SK-N-SH treated with all-trans-retinoic acid at 6 μM for 48 hours (cell line): ENCODE measurements at places on chromosomes 1 and 21.
A peak's percentile ranks its signal among the peaks of the same experiment; 100 is the strongest.

GRCh38 chr1:204075890-204076846 is 3.3 kb downstream of the SOX13 start:
- ATAC-seq: no peak

DNA sequence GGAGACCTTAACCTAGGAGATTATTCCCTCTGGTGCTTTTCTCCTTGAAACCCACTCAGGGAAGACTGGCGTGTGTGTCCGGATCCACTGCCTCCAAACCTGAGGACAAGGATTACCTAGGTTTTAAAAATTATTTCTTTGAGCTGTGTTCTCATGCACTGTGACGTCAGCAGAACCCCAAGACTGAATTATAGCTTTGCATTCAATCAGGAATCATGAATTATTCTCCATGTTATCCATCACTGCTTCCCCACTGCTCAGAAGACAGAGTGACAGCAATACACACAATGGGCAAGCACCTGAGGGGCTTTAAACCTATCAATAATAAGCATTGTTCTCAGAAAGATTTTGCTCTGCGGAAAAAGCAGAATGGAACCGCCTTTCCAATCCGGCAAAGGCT is 253.2 kb upstream of the FOXD3 start:
- ATAC-seq: no peak

- ATAC-seq: no peak
These were observed 255.8 kb downstream of the RHOU start for GRCh38 chr1:228990906-228991569.

- ATAC-seq: no peak
These were observed 76.0 kb upstream of the ZBTB40 start for GRCh38 chr1:22375601-22376000.

- no peak for ATAC-seq
These were observed 140.8 kb upstream of the RAB4A start for GRCh38 chr1:229130028-229130668.

DNA sequence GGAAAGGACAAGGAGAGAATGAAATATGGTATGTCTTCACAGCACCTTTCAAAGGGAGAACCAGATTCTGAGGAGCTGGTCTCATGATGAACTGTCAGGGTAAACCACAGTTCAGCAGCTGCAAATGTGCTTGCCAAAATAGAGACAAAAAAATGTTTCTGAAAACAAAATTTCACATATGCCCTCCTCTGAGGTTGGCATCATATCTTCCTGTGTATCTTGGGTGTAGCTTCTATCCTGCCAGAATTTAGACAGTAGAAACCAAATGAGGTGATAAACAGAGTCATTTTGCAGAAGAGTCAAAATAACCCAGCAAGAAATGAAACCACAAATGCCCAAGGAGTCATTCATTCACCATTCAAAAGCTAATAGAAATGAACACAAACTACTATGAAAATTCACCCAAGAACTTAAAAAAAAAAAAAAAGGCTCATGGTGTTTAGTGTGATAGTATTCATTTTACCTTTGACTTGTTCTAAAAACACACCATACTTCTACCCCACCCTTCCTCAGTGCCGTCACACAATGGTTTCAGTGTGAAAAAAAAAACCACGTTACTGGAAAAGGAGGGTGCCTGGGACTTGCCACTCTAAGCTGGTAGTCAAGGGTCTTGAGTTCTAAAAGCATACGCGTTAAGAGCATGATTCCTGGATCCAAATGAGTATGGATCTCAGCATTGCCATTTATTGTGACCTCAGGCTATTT is 18.5 kb downstream of the SELL start:
- no peak for ATAC-seq

- no peak for ATAC-seq
These were observed 142.1 kb downstream of the DHRS3 start for GRCh38 chr1:12475947-12476346.

DNA sequence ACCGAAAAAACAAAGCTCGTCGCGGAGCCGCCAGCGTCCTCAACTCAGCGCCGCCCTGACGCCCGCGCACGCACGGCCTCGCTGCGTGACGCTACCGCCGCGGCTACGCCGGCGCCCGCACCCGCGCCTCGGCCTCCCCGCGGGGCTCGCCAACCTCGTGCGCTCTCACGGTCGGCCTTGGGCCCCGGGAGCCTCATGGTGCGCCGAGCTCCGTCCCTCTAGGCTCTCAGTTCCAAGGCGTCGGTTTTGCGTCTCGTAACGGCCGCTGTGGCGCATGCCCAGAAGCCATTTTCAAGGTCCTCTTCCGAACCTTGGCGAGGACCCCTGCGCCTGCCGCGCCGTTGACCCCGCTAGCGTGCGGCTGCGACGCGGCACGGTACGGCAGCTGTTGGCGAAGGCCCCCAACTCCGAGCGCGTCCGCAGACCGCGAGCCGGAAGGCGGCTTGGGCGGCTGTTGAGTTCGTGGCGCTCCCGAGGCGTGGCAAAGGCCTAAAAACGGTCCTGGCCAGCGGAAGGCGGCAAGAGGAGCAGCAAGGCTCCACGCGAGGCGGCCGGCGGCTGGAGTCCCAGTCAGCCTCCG is at the start of gene HENMT1:
HENMT1 (minus strand) TSS at position 64 of the 580 bp plus-strand sequence. CDS start 1,209 bp downstream, outside the sequence.
- peak; percentile 43; the same call in 2 of the 3 replicates for ATAC-seq

DNA sequence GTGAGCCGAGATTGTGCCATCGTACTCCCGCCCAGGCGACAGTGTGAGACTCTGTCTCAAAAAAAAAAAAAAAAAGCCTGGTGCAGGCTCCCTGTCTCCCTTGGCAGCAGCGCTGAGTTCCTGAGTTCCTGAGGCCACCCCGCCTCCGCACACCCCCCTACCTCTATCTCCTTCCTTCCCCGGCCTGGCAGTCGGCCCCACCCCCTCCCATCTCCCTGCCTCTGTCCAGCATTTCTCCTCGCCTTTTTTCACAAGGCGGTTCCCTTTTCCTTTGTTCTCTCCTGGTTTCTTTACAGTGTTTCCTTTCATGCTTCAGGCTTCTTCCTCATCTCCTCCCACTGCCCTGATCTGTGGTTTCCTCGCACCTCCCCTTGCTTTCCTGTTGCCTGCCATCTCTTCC is 2.7 kb downstream of the RORC start:
- peak; percentile 44 for ATAC-seq

DNA sequence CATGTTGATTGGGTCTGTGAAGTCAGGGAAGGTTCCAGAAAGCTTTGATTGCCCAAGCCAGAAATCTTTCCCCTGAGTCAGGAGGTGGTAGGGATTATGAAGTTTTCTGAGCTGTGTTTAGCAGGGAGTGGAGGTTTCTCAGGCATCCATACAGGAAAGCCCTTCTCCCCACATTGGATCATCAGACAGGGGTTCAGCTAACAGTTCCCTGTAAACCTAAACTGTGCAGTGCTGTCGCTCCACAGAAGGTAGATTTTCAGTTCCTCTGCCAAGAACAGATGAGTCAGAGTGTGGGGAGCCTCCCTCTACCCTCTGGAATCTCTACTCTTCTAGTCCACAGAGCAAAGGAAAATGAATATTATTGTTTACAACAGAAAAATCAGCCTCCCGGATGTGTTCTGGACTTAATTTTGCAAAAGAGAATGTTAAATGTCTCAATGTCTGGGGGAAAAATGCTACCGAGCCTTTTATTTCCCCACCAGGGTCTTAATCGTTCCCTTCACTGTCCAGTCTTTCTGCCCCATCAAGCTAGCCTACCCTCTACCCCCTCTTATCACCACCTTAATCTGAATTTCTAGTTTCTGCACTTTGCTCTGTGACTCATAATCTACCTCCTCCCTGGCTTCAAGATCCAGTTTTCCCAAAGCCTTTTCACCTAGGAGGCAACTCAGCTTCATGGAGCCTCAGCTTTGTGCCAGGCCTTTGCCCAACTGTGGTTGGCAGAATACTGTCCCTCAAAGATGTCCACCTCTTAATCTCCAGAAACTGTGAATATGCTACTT is 355.6 kb downstream of the PRDM2 start:
- no peak for ATAC-seq

GRCh38 chr21:26852423-26852822 is 7.2 kb upstream of the ADAMTS1 start:
- no peak for ATAC-seq

- ATAC-seq: no peak
These were observed at the start of gene ARTN for GRCh38 chr1:43933386-43934100. TSS of gene ARTN (plus strand) at chr1:43933801. CDS start at chr1:43935657, 1,856 bp downstream.
